ENCODE measurements at places on chromosomes 16 and 17. TPM values are rescaled to one million over a fixed set of nuclear protein-coding genes. Genes with fewer than 3 reads are reported as not detected.

KRT9 gene
- not detected for polyA plus RNA-seq

CTRL gene
- polyA plus RNA-seq, result 3.0 TPM

CD300C gene
- 0.53 TPM for polyA plus RNA-seq

TBX2 gene
- 61.1 TPM for polyA plus RNA-seq

IKZF3 gene
- polyA plus RNA-seq, result 0.21 TPM

OTOP3 gene
- not detected for polyA plus RNA-seq

GRCh38 chr16:74901606-74902005, 83.3 kb downstream of the WDR59 start:
- DNase-seq, result no peak

- DNase-seq, result no peak
Measured at GRCh38 chr16:73199214-73199613, 151.3 kb upstream of the ZFHX3 start.

DNA sequence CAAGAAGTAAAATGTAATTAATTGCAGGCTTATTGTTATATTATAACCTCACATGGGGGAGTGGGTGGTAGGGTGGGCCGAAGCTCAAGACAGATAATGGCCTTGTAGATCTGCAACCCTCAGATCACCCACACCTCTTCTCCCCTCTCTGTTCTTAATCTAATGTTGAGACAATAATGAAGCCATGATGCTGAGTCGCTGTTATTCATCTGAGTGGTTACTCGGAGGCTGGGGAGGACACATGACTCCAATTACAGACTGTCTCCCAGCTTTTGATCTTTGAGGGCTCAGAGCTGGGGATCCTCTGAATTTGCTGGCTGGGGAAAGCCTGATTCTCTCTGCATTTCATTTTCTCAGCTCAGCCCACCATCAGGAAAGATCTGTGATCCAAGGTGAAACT, 275.3 kb downstream of the SHISA9 start:
- no peak for DNase-seq

- DNase-seq, result no peak
Measured at GRCh38 chr17:35942588-35943186, 826 bp downstream of the LYZL6 start.

DNA sequence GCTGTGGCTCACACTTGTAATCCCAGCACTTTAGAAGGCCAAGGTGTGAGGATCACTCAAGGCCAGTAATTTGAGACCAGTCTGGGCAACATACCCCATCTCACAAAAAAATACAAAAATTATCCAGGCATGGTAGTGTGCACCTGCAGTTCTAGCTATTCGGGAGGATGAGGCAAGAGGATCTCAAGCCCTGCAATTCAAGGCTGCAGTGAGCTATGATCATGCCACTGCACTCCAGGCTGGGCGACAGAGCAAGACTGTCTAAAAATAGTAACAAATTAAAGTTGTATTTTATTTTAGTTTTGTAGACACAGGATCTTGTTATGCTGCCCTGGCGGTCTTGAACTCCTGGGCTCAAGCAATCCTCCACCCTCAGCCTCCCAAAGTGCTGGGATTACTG, 18.2 kb downstream of the USP31 start:
- no peak for DNase-seq

DNA sequence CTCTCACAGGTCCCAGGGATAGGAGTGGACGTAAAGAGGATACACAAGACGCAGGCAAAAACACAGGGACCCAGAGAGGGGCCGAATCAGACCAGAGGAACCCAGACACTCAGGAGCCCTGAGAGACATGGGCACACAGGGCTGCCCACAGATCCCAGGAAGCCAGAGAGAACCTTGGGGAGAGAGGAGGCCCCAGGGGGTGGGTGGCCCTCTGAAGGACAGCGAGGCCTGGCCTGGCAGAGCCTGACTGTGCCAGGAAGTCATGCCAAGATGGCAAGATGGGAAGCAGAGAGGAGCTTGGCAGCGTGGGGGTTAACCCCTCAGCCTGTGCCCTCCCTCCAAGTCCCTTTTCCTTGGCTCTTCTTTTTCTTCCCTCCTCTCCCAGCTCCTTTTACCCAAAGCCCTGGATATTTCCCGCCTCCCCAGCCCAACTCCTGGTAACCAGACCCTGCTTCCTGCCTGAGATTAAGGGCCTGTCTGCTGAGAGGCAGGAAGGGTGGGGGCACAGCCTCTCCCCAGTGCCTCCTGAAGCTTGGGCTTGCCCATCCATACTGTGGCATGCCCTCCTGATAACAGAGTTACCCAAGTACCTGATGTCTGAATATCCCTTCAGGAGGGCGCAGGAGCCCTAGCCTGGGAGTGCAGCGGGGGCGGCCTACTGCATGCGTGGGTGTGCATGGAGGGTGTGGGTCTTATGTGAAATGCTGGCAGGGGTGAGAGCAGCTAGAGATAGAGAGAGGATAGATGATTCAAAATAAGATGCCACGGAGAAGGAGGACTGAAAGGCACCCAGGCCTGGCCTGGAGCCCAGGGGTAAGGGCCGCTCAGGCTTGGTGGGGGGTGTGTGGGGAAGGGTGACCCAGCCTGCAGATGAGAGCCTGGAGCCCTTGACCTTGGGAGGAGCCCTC, 6.0 kb upstream of the TBX21 start:
- DNase-seq, result no peak
